ENCODE measurements at places on chromosomes 2 and 18.

DNA sequence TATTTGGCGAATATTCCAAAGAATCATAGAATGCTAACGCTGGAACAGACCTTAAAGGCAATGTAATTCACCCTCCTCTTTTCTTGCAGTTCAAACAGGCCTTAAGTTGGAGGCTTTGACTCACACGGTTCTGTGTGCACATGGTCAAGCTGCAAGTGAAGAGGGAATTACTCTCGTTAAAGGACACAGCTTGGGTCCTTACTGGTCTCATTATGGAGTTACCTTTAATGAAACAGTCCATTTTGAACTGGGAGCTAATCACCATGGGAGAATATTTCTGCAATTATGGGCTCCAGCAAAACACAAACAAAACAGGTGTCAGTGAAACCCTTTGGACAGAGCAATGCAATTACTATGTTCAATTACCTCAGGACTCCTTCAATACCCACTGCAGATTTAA is 135.5 kb downstream of the GAREM1 start:
- DNase-seq: no peak

GRCh38 chr2:65077898-65078297 is 21.7 kb downstream of the CEP68 start:
- no peak for DNase-seq

DNA sequence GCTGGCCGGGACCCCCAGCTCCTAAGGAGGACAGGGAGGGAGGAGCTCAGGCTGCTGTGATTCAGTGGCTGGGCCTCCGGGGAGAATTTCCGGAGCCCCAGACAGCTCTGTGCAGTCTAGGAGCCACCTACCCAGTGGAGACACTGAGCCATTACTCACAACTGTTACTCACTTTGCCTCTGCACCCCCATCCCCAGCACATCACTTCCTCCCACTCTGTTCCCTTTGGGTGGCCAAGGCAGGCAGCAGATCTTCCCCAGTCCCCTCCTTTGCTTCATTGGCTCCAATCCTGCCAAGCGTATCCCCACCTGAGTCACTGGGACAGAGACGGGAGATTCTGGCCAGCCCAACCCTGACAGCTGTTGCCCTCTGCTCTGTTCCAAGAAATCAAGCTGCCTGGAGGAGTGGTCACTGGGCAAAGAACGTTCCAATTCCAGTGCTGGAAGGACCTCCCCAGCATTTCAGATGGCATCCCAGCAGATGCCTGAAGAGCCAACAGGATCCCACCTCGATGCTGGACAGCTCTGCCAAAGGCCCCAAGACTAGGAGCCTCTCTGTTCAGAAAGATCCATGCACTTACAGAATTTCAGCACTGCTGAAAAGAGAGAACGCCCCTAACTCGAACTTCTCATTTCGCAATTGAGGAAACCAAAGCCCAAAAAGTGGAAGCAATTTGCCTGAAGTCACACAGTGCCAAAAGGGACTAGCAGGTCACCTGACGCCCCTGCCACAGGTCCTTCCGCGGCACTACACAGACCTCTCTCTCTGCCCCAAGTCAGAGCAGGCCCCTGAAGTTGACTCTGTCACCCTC is 68.3 kb downstream of the TNS1 start:
- DNase-seq: no peak

- DNase-seq: no peak
Observed at GRCh38 chr2:231038483-231039293, 1.4 kb downstream of the C2orf72 start.

GRCh38 chr18:27735117-27735516 is 441.8 kb downstream of the CDH2 start:
- no peak for DNase-seq

DNA sequence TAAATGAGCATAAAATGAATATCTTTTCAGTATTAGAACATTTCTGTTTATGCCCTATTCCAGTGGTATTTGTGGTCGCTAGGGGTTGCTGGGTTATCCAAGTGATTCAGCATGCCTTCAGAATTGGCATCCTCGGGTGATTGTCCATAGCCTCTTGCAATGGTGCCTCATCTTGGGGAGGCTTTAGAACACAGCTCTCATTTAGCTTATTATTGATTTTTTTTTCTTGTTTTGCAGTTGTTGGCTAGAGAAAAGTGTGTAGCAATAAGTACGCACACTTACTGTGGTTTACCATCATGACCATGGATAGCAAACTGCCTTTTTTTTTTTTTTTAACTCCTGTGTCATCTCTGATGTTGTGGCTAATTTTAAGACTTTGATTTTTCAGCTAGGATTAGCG is 33.6 kb downstream of the PLEKHA3 start:
- DNase-seq: no peak

GRCh38 chr2:86298411-86299390 is 38.7 kb downstream of the REEP1 start:
- no peak for DNase-seq

DNA sequence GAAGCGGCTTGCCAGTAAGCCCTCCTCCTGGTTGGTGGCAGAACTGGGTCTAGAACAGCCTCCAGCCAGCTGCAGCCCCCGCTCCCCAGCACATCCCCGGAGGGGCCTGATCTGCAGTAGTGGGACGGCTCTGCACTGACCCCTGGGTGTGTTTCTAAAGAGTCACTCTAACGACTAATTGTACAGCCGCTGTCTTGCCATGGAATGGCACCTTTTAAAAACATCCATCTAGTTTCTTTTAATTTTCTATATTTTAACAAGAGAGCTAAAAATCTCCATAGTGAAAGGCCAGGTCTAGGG is 82.0 kb downstream of the MTCL1 start:
- no peak for DNase-seq

DNA sequence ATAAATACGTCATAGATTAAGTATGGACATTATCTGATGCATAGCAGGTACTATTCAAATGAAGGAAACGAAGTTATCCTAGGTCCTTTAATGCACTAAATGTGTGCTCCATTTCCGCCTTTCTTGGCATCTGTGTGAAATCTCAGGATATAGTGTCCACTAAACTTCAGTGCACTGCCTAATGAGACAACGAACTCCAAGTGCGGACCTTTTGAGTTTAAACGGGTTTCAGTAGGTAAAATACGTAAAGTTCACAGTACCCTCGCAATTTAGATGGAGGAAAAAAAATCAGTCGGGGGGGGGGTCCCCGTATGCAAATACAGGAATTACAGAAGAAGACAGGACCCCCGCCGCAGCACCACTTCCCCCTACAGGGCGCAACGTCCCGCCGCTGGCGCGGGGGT is 729 bp upstream of the REL start:
- DNase-seq: no peak

DNA sequence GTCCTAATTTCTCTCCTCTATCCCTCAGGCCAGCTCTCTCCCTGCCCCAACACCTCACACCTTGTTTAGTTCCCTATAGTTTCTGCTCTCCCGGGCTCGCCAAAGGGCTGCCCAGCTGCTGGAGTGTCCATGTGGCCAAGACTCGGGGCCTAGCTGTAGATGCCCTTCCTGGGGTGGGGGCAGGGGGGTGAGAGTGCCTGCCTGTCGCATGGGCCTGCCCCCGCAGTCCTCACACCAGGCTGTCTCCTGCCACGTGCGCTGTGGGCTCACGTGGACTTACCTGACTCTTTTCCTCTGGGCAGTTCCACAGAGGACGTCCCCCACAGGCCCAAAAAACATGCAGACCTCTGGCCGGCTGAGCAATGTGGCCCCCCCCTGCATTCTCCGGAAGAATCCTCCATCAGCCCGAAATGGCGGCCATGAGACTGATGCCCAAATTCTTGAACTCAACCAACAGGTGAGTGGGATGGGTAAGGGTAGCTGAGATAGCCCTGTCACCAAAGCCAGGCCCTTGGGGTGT is 7.4 kb upstream of the TMEM214 start:
- no peak for DNase-seq

DNA sequence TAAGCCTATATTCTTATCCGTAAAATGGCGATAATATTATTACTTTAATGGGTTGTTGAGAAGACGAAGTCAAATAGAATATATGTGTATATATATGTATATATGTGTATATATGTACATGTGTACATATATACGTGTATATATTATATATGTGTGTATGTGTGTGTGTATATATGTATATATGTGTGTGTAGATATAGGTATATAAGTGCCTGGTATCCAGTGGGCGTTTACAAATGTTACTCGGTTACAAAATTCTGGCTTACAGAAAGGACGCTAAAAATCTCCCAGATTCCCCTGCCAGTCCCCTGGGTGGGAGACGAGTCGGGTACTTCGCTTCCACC is 295 bp upstream of the MTX2 start:
- no peak for DNase-seq

DNA sequence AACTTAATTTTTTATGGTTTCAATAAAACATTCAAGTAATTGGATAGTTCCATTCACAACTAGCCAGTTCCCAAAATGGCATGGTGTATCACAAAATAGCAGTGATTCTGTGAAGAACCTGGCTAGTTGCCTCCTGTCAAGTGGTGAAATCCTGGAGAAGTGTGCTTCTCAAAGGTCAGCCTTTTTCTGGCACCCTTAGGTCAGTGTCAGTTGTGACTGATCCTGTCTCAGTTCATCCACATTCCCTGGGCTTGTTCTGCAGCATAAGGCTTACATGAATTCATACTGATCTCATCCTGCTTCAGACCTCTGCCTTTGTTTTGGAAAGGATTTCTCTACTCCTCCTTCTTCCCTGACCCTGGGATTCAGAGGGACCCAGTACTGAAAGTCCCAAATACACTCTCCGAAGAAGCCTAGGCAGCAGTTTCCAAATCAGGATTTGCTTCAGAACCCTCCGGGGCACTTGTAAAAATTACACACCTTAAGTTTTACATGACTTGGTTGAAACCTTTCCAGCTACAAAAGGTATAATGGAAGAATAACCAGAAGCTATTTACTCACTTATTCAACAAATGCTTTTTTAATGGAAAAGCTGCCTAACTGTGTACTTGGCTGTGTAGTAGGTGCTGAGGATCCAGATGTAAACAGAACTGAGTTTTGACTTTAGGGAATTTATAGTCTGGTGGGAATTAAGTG is 11.0 kb downstream of the MAP3K20 start:
- DNase-seq: no peak

DNA sequence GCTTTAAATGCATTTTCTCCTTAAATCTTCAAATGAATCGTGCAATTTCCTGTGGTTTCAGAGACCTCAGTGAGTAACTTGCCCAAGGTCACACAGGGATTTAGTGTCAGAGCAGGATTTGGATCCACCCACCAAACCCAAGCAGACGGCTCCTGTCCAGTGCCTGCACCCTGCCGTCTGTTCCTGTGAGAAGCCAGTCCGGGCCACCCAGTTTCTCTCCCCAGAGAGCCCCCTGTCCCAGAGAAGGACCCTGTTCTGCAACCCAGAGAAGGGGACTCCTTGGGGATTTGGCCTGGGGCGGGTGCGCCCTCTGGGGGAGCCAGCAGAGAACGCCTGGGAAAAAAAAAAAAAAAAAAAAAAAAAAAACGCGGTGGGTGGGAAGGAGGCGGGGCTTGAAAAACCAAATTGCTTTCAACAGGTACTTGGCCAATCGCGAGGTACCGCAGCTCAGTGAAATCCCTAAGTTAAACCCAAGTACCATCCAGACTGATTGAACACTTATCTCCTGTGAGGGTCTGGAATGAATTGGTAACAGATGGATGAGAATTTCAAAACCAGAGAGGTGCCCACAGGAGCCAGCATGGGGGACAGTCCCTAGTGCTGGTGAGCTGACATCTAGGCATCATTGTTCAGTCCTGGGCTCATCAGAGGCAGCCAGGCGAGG is 30.9 kb upstream of the REEP1 start:
- DNase-seq: peak; percentile 39

- no peak for DNase-seq
Observed at GRCh38 chr2:220279372-220279771, 651.9 kb downstream of the SLC4A3 start.

DNA sequence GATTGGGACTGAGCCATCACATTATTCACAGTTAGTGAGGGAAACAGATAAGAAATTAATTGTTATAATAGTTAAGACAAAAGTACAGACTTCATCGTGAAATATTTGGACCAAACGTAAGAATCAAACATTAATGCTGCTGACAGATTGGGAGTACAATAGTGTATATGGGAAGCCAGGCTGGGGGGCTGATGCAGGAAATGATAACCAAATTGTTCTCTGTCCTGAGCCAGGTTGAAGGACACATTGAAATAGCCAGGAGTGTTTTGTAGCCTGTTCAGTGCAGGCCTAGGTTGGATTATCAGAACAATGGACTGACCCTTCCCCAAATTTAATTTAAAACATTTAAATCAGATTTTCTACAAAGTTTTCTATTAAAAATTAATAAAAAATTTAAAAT is 203.2 kb downstream of the BABAM2 start:
- no peak for DNase-seq

- DNase-seq: no peak
Observed at GRCh38 chr2:12987246-12987645, 270.5 kb downstream of the TRIB2 start.

DNA sequence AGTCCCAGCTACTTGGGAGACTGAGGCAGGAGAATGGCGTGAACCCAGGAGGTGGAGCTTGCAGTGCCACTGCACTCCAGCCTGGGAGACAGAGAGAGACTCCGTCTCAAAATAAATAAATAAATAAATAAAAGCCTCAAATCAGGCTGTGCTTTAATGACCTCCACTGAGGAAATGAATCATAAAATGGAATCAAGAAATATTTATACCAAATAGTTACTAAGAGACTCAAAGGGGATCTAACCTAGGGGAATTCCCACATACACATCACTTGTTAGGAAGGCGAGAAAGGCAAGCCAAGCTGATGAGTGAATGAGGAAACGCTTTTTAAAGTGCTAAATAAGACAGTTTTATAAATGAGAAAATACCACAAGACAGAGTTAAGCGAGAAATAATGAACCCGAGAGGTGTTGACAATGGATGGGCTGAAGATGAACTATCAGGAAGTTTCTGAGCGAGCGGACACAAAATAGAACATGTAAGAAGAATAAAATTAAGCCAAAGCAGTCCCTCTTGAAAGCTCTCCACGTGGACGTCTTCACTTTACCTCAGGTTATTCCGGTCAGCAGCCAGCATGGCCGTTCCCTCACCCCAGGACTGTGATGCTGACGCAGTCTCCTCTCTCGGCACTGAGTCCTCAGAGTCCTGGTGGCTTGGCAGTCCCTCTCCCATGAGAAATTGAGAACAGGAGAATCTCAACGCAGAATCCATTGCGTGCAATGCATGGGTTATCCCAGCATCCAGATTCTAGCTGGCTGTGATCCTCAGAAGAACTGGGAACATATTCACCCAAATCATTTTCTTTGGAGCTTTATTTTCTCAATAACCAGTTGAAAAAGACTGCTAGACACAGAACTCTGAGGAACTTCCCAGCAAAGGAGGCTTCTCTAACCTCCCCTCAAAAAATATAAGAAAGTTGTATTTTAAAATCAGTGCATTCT is 22.3 kb downstream of the PXDN start:
- no peak for DNase-seq

GRCh38 chr2:146634230-146635097 is 1210.4 kb upstream of the ACVR2A start:
- DNase-seq: no peak
